GM10248 (cell line): ENCODE measurements at places on chromosomes 1 and 21.
A peak's percentile ranks its signal among the peaks of the same experiment; 100 is the strongest.

DNA sequence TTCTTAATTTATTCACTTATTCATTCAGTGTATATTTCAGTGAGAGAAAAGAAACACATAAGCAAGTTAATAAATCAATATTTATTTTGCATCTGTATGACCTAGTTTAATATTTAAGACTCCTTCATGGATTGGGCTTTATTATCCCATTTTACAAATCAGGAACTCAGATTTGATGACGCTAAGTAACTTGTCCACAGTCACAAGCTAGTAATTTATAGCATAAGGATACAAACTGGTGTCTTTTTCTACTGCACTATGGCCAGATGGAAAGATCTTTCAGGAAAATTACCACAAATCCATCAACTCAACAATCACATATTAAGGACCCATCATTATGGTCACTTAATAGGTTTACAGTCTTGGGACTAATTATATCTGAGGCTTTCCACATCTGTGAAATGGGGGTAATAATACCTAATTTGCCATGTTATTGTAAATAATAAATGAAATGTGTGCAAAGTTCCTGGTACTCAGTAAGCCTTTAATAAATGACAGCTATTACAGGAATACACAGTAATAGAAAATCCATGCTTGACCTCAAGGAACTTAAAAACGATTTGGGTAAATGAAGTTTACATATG is 13.3 kb downstream of the CDKN2C start:
- no peak for DNase-seq

DNA sequence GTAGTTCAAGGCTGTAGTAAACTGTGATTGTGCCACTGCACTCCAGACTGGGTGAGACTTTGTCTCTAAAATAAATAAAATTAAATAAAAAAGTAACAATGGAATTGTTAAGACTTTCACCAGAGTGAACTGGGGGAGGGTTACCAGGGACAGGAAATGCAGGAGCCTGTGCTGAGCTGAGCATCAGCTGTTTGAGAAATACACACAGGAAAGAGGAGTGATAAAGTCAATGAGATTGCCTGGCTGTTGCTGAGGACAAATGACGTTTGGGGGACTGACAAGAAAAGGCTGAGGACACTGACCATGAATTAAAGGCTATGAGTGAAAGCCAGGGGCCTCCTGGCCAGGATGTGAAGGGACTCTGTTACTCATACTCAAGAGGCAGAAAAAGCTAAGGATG is 226.3 kb downstream of the SETD4 start:
- DNase-seq = no peak

- no peak for DNase-seq
These were observed 56.1 kb upstream of the CAMK1G start for GRCh38 chr1:209527372-209527771.

- DNase-seq = peak; percentile 54
These were observed 6.0 kb downstream of the CADM3 start for GRCh38 chr1:159177272-159177907.

- DNase-seq = no peak
These were observed 82.3 kb downstream of the ACTL8 start for GRCh38 chr1:17837233-17838030.

DNA sequence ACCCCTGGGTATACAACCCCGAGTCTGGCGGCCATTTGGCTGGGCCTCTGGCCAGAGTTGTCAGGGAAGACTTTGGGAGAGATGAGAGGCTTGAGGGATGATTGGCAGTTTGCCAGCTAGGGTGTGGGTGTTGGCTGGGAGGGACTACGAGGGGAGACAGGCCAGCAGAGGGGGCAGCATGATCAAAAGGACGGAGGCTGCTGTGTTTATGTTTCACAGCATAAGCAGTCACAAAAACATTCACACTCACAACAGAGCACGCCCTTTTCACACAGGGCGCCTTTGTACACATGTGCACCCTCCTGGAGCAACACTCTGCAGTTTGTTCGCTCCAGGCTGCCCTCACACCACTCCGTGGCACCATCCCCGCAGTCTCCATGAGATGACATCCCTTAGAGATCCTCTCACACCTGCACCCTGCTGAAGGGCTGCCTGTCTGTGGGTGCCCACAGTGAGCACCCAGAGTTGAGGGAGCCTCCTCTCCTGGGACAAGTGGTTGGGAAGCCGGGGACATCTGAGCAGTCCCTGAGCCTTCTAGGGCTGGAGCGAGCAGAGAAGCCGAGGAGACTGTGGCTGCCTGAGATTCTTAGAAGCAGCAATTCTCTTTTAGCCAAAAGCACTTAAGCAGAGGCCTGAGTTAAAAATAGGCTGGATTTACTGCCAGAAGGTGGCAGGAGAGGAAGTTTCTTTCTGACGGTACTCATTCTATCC is 15.4 kb downstream of the EFNA3 start:
- DNase-seq = no peak

DNA sequence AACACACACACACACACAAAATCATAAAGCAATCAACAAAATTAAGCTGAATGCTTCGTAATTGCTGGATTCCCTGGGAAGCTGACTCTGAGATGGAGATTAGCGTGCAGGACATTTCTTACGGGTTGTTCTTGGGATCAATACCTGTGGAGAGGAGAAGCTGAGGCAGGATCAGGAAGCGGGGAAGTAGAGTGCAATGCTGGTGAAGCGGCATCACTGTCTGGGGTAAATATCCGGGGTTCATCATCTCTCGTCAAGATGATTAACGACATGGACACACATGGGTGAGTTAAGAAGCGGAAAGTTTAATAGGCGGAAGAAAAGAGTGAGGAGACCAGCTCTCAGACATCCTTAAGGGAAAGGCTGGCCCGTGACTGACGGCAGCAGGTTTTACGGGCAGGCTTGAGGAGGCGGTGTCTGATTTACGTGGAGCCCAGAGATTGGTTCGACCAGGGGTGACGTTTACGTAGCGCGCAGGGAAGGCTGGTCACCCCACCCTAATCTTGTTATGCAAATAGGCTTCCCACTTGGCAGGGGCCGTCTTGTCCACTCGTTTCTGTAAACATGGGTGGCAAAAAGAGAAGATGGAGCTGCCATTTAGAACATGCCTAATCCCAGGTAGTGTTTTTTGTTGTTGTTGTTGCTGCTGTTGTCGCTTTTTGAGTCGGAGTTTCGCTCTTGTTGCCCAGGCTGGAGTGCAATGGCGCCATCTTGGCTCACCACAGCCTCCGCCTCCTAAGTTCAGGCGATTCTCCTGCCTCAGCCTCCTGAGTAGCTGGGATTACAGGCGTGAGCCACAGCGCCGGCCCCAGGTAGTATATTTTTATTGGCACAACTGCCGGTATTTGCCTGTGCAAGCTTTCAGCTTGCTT is 135.6 kb upstream of the KCNJ15 start:
- no peak for DNase-seq

DNA sequence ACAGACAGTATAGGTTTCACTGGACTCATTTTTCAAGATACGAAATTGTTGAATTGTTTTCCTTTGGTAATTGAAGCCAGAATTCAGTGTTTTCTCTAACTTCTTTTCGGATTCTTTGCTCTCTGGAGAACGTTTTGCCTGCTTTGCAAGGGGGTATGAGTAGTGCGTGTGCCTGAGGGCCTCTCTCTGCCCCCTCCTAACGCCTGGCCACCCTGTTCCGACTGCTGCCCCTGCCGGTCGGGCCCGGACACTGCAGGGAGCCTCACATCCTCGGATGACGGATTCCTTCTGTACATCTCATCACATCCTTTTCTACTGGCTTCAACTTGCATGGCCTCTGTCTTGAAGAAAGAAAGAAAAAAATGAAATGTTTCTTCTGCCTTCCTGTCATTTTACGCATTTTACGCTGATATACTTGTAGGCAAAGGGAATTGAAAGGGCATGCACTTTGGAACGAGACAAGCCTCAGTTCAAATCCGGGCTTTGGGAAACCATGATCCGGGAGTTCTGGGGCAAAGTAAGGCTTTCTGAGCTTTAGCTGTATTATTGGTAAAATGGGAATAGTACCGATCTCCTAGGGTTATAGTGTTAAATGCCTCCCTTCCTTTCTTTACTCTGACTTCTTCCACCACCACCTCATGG is 65.1 kb downstream of the DISC1 start:
- no peak for DNase-seq

- DNase-seq = no peak
These were observed 347.6 kb downstream of the CHRM3 start for GRCh38 chr1:239733995-239734394.

DNA sequence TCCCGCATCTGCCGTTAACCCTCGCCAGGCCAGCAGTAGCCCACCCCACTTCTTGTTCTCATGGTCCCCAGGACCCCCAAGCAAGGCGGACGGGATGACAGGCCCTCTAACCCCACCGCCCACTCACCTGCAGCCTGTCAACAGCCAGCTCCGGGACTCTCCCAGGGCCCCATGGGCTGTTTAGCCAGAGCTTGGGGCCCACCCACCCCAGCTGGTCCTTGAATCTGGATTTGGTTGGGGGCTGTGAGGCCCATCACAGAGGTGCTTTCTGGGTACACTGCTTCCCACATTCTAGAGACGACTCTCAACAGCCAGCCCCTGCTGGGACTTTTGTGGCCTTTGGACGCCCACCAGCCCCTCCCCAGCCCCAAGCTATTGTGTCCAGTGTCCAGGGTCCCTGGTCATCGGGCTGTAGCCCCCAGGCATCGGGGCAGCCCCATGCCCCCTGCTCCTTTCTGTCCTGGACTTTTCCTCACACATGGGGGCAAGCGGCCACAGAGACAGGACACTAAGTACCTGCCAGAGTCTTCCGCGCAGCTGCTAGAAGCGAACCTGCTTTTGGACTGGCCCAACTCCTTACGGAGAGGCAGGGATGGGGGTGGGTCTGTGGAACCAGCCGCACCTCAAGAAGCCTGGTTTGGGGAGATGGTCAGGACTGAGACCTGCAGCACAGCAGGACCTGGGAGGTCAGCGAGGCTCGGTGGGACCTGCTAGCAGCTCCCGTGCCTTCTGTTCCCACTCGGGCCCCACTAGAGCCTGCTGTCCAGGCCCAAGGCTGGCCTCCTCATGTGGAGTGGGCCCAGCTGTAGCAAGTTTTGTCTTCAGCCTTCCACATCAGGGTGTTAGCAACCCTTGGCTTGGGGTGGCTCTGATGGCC is 208.1 kb upstream of the VAMP3 start:
- DNase-seq = no peak

DNA sequence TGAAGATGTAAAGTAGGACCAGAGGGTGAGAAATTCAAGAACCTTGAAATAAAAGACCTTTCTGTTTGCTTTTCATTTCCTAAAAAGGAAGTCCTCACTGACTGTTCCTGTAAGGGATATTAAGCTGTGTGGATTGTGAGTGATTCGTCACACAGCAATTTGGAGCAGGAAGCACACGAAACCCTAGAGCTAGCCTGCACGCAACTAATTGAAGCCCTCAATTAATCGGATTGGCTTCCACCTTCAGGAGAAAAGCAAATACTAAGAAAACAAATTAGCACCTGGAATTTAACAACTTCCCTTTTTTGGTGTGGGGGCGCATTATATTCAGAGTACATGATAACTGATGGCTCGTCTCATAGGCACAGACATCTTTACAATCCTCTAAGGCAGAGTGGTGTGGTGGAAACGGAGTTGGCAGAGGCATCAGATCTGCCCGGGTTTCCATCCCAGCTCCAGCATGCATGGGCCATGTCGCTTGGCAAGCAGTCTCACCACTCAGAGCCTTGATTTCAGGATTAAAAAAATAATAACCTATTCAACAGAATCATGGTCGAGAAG is 95.2 kb downstream of the KCNJ15 start:
- DNase-seq = no peak

DNA sequence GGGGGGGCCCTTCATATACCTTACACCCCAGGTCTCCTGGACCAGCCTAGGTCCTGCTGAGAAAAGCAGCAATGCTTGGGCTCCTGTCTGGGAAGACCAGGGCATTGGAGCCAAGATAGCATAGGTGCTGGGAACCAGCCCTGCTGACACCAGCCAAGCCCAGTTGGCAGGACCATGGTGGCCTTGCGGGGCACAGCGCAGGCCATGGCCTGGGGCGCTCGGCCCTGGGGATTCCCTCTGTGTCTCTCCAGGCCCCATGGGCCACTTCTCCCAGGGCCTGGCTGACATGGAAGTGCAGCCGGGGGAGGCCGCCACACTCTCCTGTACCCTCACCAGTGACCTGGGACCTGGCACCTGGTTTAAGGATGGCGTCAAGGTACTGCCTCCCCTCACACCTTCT is 23.3 kb downstream of the IGFN1 start:
- no peak for DNase-seq

- DNase-seq = no peak
These were observed 1.6 kb downstream of the ST6GALNAC5 start for GRCh38 chr1:76868916-76869315.

GRCh38 chr1:217542136-217542777 is 88.6 kb downstream of the GPATCH2 start:
- DNase-seq = no peak

- no peak for DNase-seq
These were observed 112.9 kb downstream of the GREM2 start for GRCh38 chr1:240499012-240499411.

- DNase-seq = no peak
These were observed at the start of gene SEMA4A for GRCh38 chr1:156153362-156153761. TSS of gene SEMA4A (plus strand) at chr1:156153585. CDS start at chr1:156154579, 994 bp downstream.

GRCh38 chr1:87766737-87767136 is 438.1 kb downstream of the LMO4 start:
- DNase-seq = no peak

- DNase-seq = no peak
These were observed 81.4 kb upstream of the GALNT2 start for GRCh38 chr1:229985613-229986010.

- no peak for DNase-seq
These were observed 25.3 kb upstream of the IL19 start for GRCh38 chr1:206745301-206745700.

DNA sequence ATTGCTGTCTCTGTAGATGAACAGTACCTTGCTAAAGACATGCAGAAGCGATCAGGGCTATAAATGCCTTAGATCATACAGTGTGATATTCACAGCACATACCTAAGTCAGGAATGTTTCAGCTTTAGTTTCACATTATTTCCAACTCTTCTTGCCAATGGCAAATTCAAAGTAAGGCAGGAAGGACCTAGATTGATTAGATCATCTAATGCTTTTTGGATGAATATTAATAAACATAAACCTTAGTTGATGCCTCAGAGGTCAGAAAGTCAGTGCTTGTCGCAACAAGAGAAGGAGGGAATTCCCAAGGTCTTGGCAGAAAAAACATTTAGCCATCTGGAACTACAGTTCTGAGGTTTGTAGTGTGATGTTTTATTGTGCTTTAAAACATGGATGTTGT is 122.3 kb downstream of the TNFSF18 start:
- no peak for DNase-seq

- peak; percentile 57 for DNase-seq
These were observed 45.3 kb downstream of the TARBP1 start for GRCh38 chr1:234433563-234434285.
